ENCODE measurements at places on chromosomes 13 and 19. TPM values are rescaled to one million over a fixed set of nuclear protein-coding genes. Genes with fewer than 3 reads are reported as not detected.
A peak's percentile ranks its signal among the peaks of the same experiment; 100 is the strongest.

DNA sequence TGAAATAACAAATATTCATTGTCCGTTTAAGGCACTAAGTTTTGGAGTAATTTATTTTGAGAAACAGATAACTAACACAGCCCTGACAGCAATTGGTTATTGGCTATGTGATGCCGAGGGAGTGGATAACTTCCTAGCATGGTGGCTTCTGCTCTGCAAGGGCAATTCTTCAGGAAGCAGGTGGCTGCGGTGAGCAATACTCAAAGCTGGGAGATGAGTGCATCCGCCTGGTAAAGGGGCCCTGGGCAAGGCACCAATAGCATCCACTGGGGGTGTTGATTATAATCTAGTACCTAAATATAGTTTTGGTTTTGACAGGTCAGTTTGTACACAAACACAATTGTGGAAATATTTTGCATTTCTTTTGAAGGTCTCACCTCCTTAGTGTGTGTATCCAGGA lies 41.0 kb downstream of the CCDC70 start:
- DNase-seq, result no peak

Gene CEACAM3
- total RNA-seq, result not detected

DNA sequence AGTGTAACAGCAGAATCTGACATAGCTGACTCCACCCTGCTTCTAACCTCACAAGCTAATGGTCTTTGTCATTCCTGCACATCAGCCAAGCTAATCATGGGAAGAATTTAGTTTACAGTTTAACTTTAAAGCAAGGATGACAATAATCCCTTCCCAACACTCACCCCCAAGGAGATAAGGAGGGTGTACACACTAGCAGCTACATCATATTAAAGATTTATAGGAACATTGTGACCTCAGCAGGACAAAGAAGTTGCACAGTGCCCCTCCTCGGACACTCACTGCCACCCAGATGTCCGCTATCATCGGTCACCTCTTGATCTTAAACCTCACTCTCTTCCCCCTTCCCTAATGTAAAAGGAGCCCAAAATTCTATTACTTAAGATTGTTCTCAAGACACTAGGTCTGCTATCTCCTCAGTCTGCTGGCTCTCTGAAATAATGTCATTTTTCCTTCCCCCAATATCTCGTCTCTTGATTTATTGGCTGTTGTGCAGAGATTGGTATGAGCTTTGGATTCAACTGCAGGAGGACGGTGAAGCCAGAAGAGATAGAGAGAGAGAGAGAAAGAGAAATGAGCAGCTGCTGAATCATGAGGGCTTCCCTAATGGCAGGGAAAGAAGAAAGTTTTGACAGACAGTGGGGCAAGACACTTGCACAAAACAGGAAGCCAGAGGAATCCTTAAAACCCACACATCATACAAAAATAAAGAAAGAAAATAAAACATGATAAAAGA lies 17.5 kb upstream of the FFAR2 start:
- DNase-seq, result no peak

Gene TPTE2
- total RNA-seq, result 0.24 TPM

- peak; percentile 33 for DNase-seq
These were observed 1.1 kb upstream of the ACP5 start for GRCh38 chr19:11578258-11579142.

DNA sequence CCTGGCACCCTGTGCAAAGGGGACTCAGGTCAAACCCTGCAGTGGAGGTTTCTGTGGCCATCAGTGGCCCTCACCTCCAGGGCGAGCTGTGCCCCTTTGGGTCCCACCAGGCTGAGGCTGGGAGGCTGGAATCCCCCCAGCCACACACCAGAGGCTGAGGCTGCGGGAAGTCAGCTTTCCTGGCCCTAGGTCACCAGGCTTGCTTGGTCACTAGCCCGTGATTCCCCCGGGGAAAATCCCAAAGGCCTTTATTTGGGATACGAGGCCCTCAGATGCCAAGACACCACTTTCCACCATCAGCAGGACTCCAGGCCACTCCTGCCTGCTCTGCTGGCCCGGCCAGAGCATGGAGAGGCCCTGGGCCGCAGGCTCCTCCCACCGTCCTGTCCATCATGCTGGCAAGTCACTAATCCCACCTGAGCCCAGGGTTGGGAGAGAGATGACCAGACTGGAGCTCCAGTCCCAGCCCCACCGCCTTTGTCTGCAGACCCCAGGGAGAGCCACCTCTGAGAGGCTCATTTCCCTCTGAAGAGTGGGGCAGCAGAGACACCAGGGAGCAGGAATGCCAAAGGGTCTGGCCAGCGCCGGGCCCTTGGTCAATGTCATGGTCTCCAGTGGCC lies 4.7 kb downstream of the NKPD1 start:
- no peak for DNase-seq

- DNase-seq, result no peak
These were observed 19.0 kb downstream of the NUMBL start for GRCh38 chr19:40671404-40671803.

GRCh38 chr19:46225558-46226004 lies 4.0 kb upstream of the IGFL1 start:
- DNase-seq, result peak; percentile 37

- DNase-seq, result no peak
These were observed 35.1 kb downstream of the NAXD start for GRCh38 chr13:110650436-110650835.

DNA sequence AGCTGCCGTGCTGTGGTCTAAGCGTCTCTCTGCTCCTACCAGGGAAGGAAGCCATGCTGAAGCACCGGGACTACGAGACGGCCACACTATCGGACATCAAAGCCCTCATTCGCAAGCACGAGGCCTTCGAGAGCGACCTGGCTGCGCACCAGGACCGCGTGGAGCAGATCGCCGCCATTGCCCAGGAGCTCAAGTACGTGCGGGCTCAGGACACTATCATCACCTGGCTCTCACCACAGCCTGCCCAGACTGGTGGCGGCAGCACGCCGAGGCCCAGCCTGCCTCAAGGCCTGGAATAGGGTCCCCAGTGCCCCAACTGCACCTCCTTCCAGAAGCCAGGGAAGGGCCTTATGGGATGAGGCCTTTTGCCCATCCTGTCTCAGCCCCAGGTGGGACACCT lies 22.8 kb downstream of the CAPN12 start:
- no peak for DNase-seq

- DNase-seq, result no peak
These were observed 4.0 kb downstream of the MAG start for GRCh38 chr19:35295792-35296462.

GRCh38 chr13:46554951-46555350 lies 2.0 kb downstream of the LRCH1 start:
- DNase-seq, result no peak

Gene TM9SF2
- total RNA-seq, result 60.5 TPM

DNA sequence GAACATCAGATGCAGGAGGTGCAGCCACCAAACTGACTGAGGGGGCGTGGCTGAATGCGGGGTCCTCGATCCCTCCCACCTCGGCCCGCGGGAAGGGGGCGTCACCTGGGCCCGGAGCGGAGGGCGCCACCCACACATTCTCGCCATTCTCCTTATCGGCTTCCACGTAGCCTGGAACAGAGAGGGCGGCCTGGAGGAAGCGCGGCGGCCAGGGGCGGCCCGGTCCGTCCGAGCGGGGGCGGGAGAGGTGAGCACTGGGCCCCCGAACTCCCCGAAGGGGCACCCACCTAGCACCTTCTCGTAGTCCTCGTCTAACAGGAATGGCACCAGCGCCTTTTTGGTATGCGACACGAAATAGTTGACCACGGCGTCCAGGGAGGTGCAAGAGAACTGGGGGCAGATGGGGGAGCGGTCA lies 11.8 kb downstream of the STAP2 start:
- DNase-seq, result no peak

DNA sequence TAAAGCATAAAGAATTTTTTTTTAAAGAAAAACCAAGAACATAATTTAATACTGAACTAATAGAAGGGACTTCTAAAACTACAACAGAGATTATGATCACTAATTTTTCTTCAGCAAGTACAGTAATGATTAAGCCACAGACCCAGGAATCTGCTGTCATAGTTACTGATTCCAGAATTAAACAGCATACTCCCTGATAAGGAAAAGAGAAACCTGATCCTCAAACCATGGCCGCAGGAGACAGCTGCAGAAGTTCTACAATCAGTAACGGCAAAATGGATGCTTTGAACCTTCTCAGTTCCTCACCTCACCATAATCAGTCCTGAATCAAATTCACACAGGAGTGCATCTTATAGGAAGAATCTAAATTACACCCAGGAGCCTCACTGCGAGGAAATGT lies 939.0 kb upstream of the SLITRK1 start:
- DNase-seq, result no peak

DNA sequence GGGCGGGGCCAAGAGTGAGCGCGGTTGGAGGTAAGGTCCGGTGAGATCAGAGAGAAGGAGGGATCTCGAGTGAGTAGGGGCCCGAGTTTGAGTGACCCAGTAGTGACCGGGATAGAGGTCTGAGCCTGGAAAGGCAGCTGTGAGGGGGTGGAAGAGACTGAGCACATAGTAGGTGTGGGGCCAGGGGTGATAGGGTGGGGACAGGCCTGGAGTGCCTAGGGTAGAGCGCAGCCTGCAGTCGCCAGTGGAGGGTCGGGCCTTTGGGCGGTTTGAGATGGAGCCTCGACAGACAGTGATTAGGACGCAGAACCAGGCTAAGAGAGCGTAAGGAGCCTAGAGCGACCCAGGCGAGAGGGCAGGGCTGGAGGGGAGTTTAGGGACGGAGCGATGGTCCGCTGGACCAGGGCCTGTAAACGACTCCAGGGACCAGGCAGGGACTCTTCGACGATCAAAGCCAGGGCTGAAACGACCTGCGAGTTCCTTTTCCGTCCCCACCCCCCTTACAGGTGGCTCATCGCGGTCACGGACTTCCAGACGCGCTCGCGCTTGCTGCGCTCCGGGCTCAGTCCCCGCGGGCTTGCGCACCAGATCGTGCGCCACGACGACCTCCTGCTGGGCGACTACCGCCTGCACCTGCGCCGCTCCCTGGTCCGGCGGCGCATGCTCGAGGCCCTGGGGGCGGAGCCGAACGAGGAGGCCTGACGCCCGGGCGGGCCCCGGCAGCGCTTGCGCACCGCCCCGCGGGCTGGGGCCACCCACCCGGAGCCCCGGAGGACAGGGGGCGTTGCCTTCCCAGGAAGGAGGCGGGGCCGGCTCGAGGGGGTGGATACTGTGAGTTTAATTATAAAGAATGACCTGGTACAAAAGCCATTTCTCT lies 9.4 kb downstream of the C19orf81 start:
- DNase-seq, result peak; percentile 91

GRCh38 chr13:107554460-107554859 lies 660.9 kb downstream of the LIG4 start:
- DNase-seq, result no peak

GRCh38 chr13:110910013-110910890 lies 4.6 kb downstream of the ANKRD10 start:
- DNase-seq, result no peak

- no peak for DNase-seq
These were observed 1.2 kb upstream of the MCF2L start for GRCh38 chr13:112967686-112968379.

DNA sequence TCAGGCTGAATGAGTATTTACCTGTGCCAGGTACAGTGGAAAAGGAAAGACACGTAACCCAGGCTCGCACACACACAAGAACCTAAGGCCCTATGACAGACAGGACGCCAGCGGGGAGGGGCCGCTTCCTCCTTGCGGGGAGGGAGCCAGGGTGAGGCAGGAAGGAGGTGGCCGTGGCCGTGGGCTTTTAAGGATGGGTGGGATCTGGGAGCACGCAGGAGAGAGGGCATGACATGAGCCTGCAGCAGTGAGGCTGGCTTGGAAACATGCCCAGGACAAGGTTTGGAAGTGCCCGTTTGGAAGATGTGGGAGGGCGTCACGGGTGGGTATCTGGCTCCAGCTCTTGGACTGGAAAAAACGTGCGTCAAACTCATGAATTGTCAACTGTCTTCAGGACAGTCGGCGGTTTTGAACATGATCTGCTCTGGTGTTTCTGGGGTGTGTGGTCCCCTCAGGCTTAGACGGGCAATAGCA lies 20.1 kb downstream of the SH3GL1 start:
- no peak for DNase-seq

GRCh38 chr13:27104606-27105005 lies 67.0 kb downstream of the USP12 start:
- DNase-seq, result no peak

- no peak for DNase-seq
These were observed 34.4 kb downstream of the DNAJC15 start for GRCh38 chr13:43057653-43058317.

Gene RGS9BP
- 1.0 TPM for total RNA-seq

DNA sequence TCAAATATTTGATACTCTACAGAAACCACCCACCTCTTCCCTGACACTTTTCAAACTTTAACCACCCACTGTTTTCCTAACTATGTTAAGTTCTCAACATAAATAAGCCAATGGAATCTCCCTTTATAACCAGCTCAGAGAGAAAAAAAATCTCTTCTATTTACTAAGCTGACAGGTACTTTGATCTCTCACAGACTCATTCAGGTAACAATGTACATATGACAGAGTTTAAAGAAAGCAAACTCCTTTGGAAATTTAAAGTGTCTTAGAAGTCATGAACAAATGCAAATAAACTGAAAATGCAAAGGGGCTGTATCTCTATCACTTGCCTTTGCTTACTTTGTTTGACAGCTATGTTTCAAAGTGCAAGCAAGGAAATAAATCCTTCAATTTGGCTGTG lies 109.3 kb downstream of the KLF12 start:
- DNase-seq, result no peak

DNA sequence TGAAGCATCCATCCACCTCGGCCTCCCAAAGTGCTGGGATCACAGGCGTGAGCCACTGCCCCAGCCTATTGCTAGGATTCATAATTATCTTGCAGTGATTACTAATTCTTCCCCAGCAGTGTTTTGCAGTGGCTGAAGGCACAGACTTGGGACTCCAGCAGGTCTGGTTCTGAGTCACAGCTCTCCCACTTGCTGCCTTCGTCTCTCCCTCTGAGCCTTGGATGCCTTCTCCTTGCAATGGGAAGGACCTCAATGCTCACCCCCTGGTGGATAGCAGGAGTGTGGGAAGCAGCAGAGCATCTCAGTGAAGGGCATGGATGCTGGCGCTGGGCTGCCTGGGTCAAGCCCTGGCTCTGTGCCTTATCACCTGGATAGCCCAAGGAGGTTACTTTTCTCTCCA lies 37.6 kb upstream of the SHKBP1 start:
- DNase-seq, result no peak

Gene ADAMTSL5
- 5.7 TPM for total RNA-seq

All from cardiac muscle cell (in vitro differentiated cells and primary cell).